Esophagus squamous epithelium (tissue), 5 donors: ENCODE measurements at places on chromosomes 3 and 15. TPM values are rescaled to one million over a fixed set of nuclear protein-coding genes. Genes with fewer than 3 reads are reported as not detected.

RNF168 gene
- 23.8 TPM for total RNA-seq

TUSC7 gene
- total RNA-seq: not detected

CAMK2N2 gene
- total RNA-seq: not detected

ITGA11 gene
- total RNA-seq: 1.2 TPM
